ENCODE measurements at places on chromosomes 12 and 14. TPM values are rescaled to one million over a fixed set of nuclear protein-coding genes. Genes with fewer than 3 reads are reported as not detected.

DLK1 gene
- not detected for total RNA-seq

DNA sequence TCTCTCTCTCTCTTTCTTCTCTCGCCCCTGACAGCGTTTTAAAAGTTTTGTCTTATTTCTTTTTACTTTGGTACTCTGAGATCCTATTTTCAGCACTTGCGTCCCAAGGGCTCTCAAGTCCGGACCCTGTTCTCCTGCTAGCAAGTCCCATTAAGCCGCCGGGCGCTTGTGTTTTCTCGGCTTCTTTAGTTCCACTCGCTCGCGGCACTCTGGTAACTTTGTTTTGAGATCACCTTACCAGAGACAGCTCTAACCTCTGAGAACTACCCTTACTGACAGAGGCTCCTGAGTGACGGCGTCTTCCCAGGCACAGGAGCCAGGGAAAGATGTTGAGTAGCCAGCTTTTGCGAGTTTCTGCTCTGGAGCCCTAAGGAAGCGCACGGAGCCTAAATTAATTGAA is 2.7 kb upstream of the MYF5 start:
- DNase-seq: no peak

- DNase-seq: peak; percentile 61
These were observed 5.7 kb downstream of the RAB35 start for GRCh38 chr12:120110550-120111501.

TMTC2 gene
- 11.6 TPM for total RNA-seq

DNA sequence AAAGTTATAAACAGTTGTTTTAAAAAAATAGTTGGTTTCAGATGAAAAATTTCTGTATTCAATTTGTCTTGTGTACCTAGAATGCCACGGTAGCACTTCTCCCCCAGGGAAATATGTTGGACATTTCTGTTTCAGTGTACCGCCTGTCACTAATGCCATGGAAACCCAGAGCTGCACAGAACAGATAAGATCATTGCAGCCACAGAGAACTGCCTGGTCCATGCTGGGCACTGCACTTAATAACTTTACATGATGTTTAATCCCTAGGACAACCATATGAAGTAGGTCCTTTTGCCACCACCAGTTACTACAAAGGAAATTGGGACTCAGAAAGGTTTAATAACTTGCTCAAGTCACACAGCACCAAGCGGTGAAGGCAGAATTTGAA is 253.4 kb upstream of the SRRM4 start:
- DNase-seq: no peak

GRCh38 chr14:21003788-21004346 is 4.8 kb downstream of the SLC39A2 start:
- no peak for DNase-seq

DNA sequence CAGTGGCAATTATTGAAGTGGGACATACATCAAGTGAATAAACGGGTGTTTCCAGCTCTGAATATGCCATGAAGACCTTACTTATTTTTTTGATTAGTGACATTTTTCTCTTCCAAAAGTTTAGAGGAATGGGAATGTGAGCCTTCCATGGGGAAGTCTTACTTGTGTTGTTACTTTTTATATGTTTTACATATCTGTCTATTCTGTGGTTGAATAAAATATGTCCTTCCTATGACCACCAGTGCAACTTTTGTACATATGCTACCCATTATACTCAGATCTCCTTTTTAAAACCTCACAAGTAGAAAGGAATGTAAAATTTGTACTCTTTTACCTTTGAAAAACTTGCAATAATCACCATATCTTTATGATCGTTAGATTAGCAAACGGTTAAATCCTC is 132.7 kb downstream of the MSRB3 start:
- DNase-seq: no peak

GRCh38 chr12:117231750-117232149 is 41.5 kb upstream of the FBXO21 start:
- no peak for DNase-seq

DNA sequence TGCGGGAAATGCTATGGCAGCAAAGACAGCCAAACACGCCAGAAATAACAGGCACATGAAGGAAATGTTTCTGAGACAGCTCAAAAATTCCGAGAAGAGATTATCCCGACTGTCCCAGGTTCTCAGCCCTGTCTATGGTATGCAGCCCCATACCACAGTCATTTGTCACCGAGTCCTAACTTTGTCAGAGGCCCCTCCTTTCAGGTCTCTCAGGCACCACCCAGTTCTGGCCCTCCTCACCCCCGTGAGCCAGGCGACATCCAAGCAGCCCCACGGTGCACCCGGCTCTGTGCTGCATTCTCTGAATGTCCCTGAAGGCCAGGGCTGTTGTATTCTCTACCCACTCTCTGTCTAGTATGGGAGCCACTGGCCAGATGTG is 24.0 kb downstream of the SSH1 start:
- no peak for DNase-seq

GRCh38 chr12:114439817-114440216 is 33.9 kb upstream of the TBX5 start:
- no peak for DNase-seq

DNA sequence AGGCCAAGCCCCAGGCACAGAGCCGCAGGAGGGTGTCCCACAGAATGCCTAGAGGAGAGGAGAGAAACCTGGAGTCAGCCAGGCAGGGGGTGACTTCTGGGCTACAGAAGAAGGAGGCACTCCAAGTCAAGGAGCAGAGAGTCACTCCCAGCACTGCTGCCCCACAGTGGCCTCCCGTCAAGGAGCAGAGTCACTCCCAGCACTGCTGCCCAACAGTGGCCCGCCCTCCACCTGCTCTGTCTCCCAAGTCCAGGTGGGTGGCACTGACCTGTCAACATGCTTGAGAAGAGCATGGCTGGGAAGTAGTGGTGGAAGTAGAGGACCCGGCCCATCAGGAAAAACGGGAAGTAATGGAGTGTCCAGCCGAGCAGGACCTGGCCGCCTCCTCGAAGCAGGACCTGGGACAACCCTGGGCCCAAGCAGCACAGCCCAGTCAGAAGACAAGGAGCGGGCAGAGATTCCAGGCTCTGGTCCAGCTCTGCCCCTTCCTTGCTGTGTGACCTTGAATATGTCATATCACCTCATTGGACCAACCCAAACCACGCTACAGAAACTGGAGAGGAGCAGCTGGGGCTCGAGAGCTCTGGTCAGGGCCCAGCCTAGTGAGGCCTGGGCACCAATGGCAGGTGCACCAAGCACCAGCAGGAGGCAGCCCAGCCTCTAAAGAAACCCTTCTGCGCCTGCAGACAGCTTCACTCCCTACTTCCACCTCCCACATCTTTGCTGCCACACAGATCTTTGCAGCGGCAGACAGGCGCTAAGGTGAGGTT is 7.6 kb upstream of the NGB start:
- no peak for DNase-seq

GALNT8 gene
- 41.0 TPM for total RNA-seq

- DNase-seq: no peak
These were observed 10.2 kb downstream of the NT5DC3 start for GRCh38 chr12:103830730-103831320.

DNA sequence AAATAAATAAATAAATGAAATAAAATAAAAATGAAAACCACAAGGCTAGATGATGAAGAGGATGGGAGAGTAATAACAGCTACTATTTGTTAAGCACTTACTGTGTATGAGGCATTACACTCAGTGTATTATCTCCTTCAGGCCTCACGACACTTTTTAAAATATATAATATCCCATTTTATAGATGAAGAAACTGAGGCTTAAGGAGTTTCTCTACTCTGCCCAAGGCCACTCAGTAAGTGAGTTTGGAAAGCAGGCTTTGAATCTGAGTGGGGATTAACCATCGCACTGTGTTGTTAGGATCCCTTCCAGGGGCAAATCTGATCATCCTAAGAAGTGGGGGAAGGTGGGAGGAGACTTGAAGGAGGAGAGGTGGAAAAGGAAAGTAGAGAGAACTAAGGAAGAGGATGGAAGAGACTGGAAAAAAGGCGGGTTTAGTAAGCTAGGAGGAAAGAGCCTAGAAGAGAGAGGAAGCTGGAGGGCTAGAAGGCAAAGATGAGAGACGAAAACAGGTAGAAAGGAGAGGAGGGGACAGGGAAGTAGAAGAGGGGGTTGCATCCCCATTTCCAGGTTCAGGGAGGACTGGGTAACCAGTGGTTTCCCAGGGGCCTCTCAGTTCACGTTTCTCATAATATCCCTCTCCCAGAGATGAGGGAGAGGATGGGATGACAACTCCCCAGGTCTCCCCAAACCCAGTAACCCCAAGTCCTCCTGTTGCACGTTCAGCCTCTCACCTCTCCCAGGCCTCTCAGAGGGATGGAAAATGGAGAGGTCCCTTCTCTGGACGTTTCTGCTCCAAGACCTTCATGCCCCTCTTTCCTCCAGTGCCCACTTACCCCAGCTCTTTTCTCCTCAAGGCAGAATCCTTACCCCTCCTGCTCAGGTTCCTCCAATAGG is 1.7 kb downstream of the STAT6 start:
- DNase-seq: no peak
